ENCODE measurements at places on chromosomes 6 and 20.

- no peak for DNase-seq
Observed at GRCh38 chr20:24339210-24339641, 130.2 kb upstream of the SYNDIG1 start.

DNA sequence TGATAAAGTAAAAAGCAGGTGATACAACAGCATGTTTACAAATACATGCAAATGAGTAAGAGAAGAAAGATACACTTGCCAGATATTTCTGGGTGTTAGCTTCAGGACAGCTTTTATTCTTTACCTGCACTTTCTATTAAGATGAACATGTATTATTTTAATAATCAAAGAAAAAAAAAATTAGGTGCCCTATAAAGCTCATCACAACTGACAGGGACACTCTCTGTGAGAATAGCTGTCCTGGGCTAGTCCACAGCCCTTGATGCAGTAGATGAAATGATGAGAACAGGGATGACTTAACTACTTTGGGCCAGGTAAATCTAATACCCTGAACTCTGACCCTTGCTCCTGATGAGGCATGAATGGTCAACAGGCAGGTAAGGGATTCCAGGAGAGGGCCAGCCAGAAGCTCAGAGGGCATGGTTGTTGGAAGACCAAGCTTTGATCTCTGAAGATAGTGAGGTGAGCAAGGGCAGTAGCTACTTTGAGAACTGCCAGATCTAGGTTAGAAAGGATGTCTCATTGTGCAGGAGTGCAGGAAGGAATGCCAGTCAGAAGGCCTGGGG lies 15.6 kb downstream of the NSFL1C start:
- no peak for DNase-seq

DNA sequence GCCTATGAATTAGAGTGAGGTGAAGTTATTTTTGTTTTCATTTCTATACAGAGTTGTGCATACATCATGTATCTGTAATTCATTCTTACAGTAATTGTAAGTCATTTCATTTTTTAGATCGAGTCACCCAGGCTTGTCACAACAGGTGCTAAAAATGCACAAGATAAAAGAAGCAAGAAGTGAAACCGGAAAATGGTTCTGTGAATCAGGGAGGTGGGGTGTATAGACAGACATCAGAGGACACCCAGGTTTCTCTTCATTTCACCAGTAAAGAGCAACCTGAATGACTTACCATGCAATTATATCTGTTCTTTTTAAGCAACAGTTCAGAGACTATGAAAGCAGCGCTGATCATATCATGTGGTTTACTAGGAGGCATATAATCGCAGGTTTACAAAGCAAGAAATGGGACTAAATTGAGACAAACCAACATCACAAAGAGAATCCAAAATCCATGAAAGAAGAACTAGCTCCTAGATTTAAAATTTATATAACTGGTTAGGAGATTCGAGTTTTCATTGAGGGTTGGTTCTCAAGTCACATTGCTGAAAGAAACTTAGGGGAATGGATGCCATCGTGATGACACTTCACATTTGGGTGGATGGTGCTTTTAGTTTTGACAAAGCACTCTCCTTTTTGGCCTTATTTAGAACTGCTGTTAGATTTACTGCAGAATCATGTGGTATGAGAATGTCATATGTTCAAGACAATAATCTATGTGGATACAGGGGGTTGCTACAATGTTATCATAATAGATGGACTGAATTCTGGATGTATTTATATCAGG lies 27.9 kb upstream of the TBC1D7 start:
- DNase-seq = no peak

GRCh38 chr20:50281831-50282591 lies 91.4 kb downstream of the CEBPB start:
- no peak for DNase-seq

DNA sequence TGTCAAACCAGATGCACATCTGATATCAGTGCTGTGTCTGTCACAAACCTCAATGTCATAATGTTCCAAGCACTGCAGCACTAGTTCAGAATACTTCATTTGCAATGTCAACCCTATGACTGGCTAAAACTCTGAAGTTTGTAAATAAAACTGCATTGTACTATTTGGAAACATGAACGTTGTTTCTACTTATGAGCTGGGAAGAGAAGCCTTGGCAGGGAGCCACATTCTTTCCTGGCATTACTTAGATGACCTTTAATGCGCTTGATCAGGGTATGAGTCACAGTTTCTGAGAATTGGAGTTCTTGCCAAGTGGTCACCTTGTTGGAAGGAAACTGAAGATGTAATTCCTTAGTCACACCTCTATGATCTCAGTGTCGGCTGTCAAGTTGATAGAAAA lies 664.8 kb upstream of the MMS22L start:
- DNase-seq = peak; percentile 48

DNA sequence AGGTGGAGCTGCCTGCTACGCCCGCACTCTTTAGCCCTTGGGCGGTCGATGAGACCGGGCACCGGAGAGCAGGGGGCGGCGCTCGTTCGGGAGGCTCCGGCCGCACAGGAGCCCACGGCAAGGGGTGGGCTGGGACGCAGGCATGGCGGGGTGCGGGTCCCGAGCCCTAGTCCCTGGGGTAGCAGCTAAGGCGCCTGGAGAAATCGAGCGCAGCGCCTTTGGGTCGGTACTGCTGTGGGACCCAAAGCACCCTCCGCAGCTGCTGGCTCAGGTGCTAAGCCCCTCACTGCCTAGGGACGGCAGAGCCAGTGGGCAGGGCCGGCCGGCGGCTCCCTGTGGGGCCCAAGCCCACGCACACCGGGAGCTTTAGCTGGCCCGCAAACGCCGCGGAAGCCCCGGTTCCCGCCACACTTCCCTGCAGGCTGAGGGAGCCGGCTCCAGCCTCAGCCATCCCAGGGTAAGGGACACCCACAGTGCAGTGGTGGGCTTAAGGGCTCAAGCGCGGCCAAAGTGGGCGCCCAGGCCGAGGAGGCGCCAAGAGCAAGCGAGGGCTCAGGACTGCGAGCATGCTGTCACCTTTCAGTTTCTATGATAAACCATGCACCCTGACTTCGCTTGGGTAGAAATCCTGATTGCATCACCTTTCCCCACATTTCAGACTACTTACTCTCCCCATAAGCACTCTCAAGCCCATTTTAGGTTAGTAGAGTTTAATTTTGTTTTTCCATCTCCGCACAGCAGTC lies 52.0 kb downstream of the MYLIP start:
- DNase-seq = no peak

DNA sequence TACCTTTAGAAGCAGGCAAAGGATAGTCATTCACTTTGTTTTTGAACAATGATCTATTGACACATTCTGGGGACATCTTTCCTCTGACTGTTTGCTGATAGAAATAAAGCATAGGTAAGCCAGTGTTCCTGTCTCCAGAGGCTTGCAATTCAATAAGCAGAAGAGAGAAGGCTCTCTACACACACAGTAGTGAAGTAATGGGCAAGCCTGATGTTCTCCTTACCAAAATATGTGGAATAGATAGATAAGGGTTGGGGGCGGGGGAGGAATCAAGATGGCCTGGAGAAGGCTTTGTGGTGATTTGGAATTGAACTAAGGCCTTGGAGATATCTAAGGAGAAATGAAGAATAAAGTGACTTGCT lies 27.3 kb downstream of the PAQR8 start:
- DNase-seq = peak; percentile 11

- no peak for DNase-seq
Observed at GRCh38 chr6:116763048-116763447, 2.5 kb downstream of the FAM162B start.

DNA sequence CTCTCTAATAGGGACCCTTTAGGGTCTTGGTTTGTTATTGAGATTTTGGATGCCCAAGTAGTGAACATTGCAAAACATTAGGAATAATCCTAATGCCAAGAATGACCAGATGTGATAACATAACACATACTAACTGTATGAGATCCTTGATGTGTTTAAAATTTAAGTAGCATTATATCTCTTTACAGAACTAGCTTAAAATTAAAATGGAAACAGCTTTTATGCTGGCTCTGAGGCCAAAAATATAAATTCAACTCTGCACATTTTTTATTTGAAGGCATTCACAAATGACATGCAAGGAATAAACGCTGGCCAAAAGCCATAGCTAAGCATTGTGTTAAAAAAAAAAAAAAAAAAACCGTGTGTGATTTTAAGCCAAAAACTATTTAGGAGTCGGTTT lies 47.7 kb upstream of the TCF21 start:
- no peak for DNase-seq

DNA sequence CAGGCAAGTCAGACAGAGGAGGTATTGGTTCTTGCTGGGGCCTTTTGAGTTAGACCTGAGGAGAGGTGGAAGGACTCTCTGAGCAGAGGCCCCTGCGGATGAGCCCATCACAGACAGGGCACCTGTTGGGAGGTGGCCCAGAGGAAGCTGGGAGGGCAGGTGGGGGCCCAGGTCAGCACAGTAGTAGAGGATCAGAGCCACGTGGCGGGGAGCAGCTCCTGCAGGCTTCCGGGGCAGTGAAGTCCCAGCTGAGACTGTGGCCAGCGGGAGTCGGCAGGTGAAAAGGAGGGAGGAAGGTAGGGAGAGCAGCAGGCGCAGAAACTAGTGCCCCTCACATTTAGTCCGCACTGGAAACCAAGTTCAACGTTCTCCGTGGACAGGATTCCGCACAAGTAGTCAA lies 61.8 kb downstream of the RSPH3 start:
- DNase-seq = no peak

GRCh38 chr6:111469543-111469942 lies 13.5 kb downstream of the REV3L start:
- DNase-seq = no peak

GRCh38 chr6:81759782-81760181 lies 7.3 kb upstream of the TENT5A start:
- peak; percentile 80 for DNase-seq

GRCh38 chr20:44206132-44206531 lies 4.4 kb downstream of the OSER1 start:
- DNase-seq = no peak

DNA sequence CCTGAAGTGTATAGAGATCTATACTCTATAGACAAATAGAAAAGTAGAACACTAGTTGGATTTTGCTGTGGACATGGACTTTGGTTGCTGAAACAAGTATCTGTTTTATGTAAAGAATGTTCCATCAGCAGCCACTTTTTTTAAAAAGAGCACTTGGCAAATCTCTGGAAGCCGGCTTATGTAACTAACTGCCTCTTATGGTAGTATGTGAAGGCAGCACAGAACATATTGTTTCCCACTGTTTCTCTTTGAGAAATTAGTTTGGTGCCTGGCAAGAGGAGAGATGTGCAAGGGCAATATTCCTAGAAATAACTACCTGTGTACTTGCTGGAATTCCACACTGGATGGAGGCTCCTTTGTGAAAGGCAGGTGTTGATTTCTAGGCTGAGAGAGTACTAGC lies 242.3 kb upstream of the PREP start:
- peak; percentile 9 for DNase-seq

DNA sequence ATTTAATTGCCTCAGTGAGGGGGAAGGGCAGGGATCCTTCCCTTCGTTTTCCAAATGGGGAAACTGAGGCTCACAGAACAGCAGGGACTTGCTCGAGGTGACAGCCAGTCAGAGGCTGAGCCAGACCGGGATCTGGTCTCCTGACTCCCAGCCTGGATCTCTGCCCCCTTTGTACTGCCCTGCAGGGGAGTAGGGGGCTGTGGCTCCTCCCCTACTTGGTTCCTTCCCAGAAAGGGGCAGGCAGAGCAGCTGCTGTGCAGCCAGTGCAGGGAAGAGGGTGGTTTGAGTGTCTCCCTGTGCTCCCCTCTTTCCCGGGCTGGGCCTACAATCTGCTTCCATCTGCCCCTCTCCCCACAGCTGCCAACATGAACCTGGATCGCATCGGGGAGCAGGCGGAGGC lies 37.6 kb downstream of the UQCC2 start:
- DNase-seq = no peak

GRCh38 chr6:9420316-9421015 lies 985.1 kb upstream of the SLC35B3 start:
- DNase-seq = no peak

- DNase-seq = peak; percentile 5
Observed at GRCh38 chr20:60254901-60255411, 296.7 kb downstream of the CDH26 start.

DNA sequence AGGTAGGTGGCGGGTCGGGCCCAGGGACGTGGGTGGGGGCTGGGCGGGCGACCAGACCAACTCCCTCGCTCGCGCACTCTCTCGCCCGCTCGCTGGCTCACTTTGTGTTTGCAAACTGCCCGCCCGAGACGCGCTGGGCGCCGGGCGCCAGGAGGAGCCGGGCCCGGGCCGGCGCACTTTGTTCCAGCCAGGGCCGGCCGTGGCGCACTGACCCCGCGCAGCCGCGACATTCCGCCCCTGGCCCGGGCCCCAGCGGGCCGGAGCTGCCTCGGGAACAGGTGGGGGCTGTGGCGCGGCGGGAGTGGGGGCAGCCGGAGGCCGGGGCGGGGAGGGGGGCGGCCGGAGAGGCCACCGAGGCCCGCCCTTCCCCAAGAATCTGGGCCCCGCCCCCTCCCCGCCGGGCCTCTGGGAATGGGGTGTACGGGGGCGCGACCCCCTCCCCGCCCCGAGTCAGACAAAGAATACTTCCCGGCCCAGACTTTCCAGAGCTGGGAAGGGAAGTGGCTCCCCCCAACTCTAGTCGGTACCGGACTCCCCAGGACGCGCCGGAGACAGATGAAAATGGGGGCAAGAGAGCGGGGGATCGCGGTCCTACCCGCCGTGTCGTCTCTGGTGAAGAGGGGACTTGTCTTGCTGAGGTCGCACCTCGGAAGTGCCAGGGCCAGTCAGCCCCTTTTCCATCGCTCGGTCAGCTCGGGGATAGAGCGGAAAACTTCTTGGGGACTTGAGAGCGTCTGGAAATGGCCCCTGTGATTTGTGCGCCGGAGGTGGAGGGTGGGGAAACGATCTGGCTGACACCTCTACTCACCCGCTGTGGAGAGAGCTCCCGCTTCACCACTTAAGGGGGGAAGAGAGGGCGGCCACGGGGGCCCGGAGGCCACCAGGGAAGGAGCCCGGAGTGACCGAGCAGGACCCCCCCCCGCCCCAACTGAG lies 951 bp downstream of the FOXP4 start:
- DNase-seq = peak; percentile 57

DNA sequence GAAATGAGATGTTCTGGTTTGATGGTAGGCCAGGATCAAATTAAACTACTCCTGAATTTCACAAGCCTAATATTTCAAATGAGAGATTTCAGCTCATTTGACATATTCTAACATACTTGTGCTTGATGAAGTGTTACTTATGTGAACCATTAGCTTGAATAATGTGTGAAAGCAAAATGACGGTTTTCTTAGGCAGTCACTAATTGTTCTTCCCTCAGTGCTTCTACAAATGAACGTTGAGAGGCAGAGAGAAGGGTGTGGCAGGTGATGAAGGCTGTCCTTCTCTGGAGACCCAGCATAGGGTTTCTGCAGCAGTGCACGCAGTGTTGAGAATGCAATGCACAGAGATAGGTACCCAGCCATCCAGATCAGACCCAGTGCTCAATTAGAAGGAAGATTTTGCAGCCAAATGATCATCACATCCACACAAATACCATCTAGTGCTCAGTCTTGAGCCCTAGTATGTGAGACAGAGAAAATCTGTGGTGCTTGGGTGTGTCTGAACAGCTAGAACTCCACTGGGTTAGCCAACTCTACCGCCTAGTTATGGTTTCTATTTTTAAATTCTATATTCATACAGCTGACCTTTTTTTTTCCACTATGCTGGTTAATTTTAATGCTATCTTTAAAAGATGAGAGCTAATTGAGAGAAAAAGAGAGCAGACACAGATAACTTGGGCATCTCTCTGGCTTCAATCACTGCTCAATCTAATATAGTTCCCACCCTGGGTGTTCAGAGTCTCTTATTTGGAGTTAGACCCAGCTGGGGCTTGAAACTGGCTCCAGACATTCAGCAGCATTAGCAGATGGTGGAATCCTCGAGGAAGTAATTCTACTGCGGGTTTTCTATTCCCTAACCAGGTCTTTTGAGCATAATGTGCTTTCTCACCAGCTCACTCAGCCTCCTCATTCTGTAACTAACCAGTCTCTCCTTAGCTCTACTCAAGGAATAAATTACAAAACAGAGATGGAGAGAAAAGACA lies 4.4 kb upstream of the MYLIP start:
- DNase-seq = no peak

Data from choroid plexus epithelial cell (primary cell).